Stimulated activated CD4-positive, alpha-beta T cell treated with anti-CD3 and anti-CD28 coated beads, Interleukin-15, amount 100 ng/mL, for 48 hours (primary cell): ENCODE measurements at places on chromosomes 7 and 10.

DNA sequence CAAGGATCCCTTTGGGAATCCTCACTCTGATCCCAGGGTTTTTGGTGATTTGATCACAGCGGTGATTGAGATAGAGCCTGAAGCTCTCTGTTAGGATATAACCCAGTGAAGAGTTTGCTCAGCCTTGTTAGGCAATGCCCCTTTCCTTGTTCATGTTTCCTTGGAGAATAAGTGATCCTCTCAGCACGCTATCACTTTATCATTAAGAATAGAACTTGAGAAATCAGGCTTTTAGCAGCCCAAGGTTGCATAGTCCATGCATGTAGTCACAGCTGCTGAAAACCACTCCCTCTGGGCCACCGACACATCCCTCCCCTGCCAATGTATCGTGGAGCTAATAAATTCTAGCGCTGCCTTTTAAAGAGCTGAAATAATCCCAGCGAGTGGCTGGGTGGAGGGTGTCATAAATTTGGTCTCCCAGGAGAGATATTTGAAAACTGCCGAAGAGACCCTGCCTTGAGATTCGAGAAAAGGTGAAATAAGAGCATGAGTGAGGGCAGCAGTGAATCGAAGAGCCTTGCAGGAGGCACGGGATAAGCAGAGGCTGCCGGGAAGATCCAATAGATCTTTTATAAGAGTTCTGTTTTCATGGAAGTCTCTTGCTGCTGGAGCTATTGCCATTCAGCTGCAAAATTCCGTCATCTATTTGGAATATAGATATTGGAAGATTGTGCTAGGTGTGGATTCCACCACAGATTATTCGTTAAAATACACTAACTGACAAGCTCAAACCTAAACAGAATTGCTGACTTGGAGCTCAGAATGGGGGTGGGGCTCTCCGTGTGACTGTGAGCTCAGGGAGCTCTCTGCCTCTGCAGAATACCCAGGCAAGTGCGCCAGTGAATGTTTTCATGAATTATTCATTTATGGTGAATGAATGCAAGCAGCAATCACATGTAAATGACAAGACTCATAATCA lies 249.8 kb downstream of the TRIL start:
- no peak for DNase-seq

- DNase-seq, result peak; percentile 6
Measured at GRCh38 chr10:49310460-49310859, 11.5 kb downstream of the C10orf71 start.

DNA sequence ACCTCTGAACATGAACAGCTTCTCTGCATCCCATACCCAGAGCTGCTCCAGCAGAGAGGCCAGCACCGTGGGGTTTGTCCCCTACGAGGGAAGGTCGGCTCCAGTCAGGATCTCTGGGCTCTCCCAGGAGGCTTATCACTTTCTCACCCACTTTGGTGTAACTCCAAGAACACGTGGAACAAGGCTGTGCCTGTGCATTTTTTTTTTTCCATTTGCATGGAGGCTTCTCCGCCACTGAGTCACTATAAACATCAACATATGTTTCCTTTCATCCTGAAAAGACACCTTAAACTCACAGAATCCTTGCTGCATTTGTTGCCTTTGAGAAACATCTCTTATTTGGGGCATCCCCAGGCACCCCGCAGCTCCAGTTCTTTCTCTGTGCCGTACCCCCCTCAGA lies 29.4 kb upstream of the ECHDC3 start:
- DNase-seq, result no peak

- peak; percentile 10 for DNase-seq
Measured at GRCh38 chr10:134247-135131, 766 bp upstream of the ZMYND11 start.

DNA sequence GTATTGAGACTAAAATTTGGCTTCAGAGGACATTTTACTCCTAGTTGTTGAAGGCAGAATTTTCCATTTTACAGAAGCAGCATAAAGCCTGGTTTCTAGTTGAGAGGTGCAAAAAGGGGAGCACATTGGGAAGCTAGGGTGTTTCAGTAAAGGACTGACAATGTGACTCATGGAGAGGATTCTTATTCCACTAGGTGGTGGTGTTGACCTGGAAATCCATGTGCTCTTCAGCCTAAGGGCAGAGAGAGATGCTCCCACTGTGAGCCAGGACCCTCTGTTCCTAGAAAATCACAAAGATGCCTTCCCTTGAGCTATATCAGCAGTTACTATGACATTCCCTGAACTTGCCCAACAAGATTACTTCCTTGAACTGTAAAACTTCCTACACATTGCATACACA lies 687.8 kb downstream of the IPMK start:
- no peak for DNase-seq

- DNase-seq, result peak; percentile 20
Measured at GRCh38 chr10:59907918-59908807, 1.8 kb upstream of the CCDC6 start.

DNA sequence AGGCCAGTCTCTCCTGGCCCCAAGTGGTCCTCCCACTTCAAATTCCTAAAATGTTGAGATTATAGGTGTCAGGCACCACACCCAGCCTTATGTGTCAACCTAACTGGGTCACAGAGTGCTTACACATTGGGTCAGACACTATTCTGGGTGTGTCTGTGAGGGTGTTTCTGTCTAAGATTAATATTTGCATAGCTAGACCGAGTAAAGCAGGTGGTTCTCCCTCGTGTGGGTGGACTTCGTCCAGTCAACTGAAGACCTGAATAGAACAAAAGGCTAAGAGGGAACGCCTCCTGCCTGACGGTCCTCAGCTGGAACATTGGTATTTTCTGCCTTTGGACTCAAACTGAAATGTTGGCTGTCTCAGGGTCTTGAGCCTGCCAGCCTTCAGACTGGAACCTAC lies 11.5 kb downstream of the PPIF start:
- DNase-seq, result no peak

DNA sequence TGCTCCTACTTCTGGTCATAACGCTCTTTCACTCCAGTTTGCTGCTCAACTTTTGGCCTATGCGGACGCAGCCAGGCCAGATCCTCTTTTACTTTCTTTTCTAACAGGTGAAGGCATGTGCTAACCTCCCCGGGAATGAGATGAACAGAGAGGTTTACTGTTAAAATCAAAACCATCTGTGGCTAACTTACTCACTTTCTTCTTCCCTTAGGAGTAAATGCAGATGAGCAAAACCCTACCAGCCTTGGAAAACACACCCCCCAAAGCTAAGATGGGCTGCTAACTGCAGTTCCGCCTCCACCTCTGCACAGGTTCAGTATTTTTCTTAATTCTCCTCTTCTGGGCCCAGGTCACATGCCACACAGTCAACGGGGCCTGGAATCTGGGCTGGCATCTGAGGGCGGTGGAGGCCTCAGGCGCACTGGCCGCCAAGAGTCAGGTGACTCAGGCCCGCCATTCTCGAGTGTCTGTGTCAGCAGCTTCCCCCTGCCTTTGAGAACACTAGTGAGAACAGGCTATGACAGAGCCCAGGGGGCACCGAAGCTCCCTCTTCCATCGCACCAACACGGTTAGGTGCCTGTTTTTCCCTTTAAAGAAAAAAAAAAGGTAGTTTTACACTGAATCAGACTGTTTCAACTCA lies 11.1 kb downstream of the FAM53B start:
- DNase-seq, result peak; percentile 74

GRCh38 chr10:43576580-43576979 lies 2.2 kb upstream of the ZNF239 start:
- DNase-seq, result no peak

DNA sequence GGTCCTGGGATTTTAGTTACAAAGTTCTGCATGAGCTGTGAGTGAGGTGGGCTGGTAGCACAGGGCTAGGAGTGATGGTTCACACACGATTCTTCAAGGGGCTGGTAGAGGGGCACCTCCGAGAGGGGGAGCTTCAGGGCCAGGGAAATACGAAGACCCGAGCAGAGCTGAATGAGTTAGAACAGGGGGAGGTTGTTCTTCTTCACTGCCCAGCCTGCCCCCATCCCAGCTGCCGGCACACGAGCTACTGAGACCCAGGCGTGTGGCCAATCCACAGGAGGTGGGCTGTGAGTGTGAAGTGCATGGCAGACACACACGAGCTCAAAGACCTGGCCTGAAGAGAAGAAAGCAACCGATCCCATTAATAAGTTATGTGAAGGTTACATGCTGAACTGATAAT lies 256.2 kb upstream of the ZNF32 start:
- no peak for DNase-seq
